ENCODE measurements at places on chromosomes 2 and 18.
A peak's percentile ranks its signal among the peaks of the same experiment; 100 is the strongest.

DNA sequence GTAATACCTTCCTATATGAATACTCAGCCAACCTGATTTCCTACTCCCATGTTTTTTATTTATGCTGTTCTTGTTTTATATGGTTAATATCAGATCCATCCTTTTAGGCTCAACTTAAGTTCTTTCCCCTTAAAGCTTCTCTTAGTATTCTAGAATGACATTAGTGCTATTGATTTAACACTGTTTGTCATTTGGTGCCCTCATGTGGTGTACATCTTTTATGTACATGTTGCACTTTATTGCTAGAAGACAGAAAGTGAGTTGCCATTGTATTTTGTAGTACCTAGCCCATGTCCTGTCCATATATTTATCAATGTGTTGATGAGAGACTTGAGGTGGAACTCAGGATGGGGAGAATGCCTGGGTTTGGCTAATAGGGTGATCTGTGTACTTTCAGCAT, 2.5 kb downstream of the HTRA2 start:
- no peak for DNase-seq

DNA sequence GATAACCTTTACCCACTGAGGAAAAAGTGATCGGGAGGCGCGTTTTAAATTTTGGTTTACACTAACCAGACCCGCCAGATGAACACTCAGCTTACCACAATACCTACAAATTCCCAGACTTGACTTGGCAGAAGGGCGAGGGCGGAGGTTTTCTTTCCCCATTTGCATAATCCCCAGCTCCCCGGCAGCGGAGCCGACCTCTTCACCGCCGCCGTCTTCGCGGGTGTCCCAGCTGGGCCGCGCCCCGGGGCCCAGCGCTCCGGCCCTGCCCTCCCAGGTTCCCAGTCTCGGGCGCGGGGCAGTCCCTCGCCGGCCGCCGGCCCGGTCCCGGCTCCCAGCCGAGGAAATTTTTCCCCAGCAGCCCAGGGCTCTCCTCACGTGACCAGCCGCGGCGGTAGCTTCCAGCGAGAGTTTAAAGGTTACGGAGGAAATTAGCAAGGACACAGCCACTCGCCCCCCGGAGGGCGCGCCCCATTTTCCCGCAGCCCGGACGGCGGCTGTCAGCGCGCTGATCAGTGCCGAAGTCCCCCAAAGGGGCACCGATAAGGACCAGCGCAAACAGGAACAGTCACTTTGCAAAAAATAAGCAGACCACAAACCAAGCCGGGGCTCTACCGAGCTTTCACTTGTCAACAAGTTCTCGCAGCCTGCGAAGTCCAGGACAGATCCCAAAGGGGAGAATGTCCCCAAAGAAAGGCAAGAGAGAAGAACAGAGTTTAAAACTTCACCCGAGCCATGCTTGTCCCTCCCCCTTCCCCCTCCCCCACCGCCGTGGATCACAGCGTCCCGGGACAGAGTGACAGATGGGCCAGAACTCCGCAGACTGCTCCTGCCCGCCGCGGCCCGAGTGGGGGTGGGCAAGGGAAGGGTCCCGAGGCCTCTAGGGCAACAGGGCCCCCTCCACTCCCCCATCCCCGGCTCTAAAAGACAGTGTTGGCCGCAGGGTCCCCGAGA, 1.3 kb upstream of the PRKCE start:
- no peak for DNase-seq

GRCh38 chr18:34399892-34400291, 175.2 kb upstream of the NOL4 start:
- no peak for DNase-seq

GRCh38 chr2:40244675-40245074, 207.2 kb downstream of the SLC8A1 start:
- peak; percentile 67 for DNase-seq

GRCh38 chr2:59237311-59237710, 996.2 kb upstream of the FANCL start:
- DNase-seq: no peak

GRCh38 chr2:170514140-170514539, 201.0 kb upstream of the SP5 start:
- DNase-seq: no peak

GRCh38 chr2:160934991-160935390, 225.2 kb upstream of the TANK start:
- no peak for DNase-seq

- peak; percentile 53 for DNase-seq
Measured at GRCh38 chr2:101843048-101843447, 145.5 kb downstream of the MAP4K4 start.

DNA sequence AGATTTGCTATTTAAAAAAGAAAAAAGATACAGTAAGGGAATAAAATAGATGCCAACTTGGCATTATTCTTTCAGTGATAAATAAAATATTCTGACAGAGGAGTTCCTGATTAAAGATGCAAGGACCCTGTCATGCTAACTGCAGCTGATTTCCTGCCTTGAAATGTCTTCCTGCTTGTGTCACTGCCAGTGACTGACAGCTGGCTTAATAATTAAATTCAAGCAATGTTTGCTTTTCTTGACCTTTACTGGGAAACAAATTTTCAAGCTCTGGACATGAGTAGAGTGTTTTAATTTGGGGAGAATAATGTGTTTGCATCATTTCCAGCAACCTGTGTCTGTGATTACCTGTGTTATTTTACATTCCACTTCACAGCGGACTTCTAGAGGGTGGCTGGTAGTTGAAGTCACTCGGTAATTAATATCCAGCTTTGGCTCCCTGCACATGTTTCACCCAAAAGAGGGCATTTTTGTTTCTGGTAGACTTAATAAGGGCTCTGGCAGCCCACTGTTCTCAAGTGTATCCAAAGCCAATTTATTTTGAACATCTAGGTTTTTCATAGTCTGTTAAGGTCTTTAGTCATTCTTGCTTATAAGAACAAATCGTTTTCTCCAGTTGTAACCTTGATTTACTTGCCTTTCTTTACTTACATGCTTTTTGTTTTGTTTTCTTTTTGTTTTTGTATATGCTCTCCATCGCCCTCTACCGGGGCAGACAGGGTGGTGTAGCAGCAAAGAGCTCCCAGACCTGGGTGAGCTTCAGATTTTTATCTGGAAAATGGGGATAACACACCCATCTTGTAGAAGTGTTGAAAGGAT, 48.5 kb upstream of the PROKR1 start:
- peak; percentile 15 for DNase-seq

All from stromal cell of bone marrow (primary cell).